ENCODE measurements at places on chromosomes 12 and 14.
A peak's percentile ranks its signal among the peaks of the same experiment; 100 is the strongest.

GRCh38 chr12:64083285-64084210 is 138.5 kb downstream of the KICS2 start:
- peak; percentile 71 for DNase-seq

DNA sequence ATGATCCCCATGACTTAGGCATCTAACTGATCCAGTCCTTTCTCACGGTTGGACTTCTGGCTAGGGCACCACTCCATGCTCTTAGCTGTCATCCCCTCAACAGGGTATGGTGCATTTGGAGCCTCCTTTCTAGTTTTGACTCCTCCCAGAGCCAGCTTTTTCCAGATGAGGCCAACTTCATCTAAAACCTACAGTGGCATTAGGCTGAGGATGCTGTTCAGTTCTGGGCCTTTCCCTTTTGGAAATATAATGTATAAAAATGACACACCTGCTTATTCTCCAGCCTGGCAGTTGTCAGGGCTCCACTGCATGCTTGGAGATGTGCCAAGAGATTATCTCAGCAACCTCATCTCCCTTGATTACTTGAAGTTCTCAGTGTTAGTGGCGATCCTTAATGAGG is 239.7 kb downstream of the EMP1 start:
- peak; percentile 21 for DNase-seq

DNA sequence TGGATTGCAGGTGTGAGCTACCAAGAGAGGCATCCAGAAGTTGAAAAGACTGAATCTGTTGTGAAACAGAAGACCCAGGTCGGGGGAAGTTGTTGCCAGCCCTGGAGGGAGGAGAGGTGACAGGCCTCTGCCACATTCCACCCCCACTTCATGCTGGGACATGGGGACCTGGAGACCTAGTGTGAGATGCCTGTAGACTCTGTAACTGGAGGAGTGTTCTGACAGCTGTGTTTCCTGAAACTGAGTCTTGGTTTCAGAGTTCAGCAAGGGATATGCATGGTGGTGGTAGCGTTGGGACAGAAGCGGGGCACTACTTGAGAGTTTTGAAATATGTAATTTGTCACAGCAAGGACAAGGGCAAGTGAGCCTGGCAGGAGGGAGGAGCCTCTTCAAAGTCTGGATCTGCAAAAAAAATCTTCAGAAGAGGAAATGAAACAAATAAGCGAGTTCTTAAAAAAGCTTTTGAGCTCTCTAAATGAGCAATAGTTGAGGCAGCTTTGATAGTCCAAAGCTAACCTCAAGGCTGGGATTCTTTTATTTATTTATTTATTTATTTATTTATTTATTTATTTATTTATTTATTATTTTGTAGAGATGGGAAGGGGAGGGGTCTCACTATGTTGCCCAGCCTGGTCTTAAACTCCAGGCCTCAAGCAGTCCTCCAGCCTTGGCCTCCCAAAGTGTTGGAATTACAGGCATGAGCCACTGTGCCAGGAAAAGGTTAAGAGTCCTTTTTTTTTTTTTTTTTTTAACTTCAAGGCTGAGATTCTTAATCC is 58.9 kb upstream of the EEA1 start:
- no peak for DNase-seq

GRCh38 chr12:67028529-67028928 is 240.6 kb upstream of the CAND1 start:
- no peak for DNase-seq

DNA sequence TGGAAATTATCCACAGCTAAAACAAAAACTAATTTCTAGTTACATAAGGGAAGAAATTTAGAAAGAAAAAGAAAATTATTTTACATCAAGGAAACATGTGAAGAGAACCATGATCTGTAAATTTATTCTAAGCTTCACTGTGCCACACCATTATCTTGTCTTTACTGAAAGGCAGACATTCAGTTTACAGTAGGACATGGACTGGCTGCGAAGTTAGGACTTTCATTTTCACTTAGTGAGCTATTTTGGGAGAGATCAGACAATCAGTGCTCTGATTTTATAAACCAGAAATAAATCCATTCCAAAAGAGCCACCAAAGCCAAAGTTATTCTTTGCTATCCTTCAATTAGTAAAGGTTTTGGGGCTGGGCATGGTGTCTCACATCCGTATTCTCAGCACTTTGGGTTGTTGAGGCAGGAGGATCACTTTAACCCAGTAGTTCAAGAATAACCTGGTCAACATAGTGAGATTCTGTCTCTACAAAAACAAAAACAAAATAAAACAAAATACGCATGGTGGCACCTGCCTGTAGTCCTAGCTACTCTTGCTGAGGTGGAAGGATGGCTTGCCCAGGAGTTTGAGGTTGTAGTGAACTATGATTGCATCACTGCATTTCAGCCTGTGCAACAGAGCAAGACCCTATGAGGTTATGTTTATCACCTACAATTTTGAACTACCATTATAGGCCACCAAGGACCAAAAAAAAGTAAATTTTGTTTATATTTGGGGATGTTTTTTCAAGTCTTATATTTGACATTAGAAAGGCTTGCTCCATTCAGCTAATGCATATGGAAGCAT is 1084.8 kb upstream of the ATXN7L3B start:
- no peak for DNase-seq

DNA sequence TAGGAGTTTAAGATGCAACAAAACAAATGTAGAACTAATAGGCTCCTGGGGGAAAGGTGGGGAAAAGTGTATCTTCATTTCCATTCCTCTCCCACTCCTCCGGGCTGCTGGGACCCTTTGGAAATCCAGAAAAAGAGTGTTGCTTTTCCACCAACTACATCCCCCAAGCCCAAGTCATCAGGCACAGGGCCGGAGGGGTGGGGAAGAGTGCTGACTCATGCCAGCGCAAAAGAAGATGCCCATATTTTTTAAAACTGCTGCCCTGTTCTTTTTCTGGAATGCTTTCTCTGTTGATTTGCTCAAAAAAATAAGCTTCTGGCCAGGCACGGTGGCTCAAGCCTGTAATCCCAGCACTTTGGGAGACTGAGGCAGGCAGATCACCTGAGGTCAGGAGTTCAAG is 70.9 kb downstream of the TBK1 start:
- DNase-seq, result no peak

- no peak for DNase-seq
These were observed 31.9 kb upstream of the ETFBKMT start for GRCh38 chr12:31627456-31628054.

GRCh38 chr12:27673101-27673718 is 23.0 kb upstream of the REP15 start:
- no peak for DNase-seq

DNA sequence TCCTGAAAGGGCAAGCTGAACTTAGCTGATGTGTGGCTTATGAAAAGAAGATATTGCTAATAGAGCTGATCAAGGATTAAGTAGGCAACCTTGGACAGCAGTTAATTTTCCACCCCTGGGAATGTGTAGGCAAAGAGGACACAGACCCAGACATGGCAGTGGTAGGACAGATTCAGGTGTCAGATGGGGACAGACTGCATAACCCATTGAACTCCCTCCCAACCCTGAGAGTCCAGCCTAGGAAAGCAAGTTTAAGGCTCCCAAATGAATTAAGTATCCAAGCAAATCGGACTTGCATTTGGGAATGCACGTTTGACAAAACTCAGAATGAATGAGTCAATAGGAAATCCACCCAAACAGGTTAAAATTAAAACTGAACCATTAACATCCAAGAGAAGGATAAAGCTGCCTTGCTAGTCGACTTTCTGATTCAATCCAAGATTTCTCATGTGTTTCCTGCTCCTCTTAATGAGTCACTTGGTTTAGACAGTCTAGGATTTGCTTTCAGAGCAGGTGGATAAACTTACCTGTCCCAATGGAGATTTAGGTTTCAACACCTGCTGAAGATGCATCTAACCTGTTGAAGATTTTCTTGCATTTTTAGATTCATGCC is 385.4 kb downstream of the CCDC91 start:
- no peak for DNase-seq

DNA sequence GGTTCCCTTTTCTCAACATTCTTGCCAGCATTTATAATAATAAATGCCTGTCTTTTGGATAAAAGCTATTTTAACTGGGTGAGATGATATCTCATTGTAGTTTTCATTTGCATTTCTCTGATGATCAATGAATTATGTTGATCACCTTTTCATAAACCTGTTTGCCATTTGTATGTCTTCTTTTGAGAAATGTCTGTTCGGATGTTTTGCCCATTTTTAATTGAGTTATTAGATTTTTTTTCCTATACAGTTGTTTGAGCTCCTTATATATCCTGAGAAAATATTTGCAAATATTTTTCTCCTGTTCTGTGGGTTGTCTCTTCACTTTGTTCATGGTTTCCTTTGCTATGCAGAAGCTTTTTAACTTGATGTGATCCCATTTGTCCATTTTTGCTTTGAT is 8.1 kb upstream of the LIMA1 start:
- no peak for DNase-seq

DNA sequence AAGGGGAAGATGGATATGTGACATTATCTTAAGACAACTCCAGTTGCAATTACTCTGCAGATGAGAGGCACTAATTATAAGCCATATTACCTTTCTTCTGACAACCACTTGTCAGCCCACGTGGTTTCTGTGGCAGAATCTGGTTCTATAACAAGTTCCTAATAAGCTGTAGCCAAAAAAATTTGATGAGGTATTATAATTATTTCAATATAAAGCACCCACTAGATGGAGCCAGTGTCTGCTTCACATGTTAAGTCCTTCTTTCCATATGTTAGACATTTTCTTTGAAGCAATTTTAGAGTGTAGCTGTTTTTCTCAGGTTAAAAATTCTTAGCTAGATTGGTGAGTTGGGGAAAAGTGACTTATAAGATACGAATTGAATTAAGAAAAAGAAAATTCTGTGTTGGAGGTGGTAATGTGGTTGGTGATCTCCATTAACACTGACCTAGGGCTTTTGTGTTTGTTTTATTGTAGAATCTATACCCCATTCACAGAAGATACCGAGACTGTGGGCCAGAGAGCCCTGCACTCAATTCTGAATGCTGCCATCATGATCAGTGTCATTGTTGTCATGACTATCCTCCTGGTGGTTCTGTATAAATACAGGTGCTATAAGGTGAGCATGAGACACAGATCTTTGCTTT is 36.9 kb downstream of the PSEN1 start:
- DNase-seq, result peak; percentile 13

- DNase-seq, result no peak
These were observed 17.7 kb downstream of the ERP27 start for GRCh38 chr12:14920475-14921126.

GRCh38 chr14:70887207-70887681 is 20.0 kb upstream of the PCNX1 start:
- DNase-seq, result no peak

GRCh38 chr12:106632797-106633450 is 50.1 kb downstream of the RFX4 start:
- no peak for DNase-seq

GRCh38 chr14:24080888-24081738 is 9.8 kb downstream of the CPNE6 start:
- DNase-seq, result peak; percentile 69

GRCh38 chr12:82359115-82359478 is 768 bp downstream of the METTL25 start:
- no peak for DNase-seq

- DNase-seq, result no peak
These were observed 1519.3 kb upstream of the TMEM132C start for GRCh38 chr12:126747530-126748149.

- DNase-seq, result no peak
These were observed 11.3 kb upstream of the EDDM3A start for GRCh38 chr14:20734430-20734806.
